NCI-H460 (cell line): ENCODE measurements at places on chromosomes 3 and 15. TPM values are rescaled to one million over a fixed set of nuclear protein-coding genes. Genes with fewer than 3 reads are reported as not detected.

DNA sequence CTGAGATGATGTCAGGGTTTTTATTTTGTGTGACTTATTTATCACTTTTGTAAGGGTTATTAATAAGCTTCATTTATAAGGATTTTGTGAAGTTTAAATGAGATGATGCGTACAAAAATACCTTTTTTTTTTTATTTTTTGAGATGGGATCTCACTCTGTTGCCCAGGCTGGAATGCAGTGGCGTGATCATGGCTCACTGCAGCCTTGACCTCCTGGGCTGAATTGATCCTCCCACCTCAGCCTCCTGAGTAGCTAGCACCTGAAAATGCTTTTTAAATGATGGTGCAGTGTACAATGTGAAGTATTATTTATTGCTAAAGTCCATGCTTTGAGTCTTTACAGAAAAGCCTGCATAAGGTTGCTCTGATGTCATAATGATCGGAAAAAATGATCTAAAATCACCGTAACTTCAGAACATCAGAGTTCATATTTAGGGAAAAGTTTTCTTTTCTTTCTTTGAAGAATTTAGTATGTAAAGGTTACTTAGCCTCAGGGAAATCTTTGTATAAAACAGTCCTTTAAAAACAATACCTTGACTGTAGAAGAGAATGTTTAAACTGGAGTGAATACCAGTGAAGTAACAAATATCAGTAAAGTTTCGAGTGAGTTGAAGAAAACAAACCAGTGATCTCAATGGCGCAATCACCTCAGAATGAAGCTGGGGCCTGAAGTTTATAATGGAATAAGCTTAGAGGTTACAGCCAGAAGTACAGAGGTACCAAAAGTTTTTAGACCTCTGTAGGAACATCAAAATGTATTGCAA, 29.7 kb downstream of the TCF12 start:
- DNase-seq: no peak

DNA sequence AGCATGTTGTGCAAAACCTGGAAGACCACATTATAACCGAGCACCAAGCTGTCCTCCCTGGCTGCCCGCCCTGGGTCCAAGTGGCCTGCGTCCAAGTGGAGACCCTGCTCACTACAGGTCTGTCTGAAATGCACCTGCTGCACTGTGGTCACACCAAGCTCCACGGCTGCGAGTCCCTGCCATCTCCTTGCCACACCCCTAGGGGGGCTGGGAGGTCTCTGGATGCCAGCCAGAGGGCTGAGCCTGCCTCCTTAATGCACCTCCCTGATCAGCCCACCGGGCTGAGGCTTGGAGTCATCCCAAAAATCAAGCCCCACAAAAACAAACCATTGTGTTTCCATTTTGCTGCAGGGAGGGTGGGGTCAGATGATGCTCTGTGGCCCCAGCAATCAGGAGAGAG, 187.1 kb downstream of the MEGF11 start:
- no peak for DNase-seq

DNA sequence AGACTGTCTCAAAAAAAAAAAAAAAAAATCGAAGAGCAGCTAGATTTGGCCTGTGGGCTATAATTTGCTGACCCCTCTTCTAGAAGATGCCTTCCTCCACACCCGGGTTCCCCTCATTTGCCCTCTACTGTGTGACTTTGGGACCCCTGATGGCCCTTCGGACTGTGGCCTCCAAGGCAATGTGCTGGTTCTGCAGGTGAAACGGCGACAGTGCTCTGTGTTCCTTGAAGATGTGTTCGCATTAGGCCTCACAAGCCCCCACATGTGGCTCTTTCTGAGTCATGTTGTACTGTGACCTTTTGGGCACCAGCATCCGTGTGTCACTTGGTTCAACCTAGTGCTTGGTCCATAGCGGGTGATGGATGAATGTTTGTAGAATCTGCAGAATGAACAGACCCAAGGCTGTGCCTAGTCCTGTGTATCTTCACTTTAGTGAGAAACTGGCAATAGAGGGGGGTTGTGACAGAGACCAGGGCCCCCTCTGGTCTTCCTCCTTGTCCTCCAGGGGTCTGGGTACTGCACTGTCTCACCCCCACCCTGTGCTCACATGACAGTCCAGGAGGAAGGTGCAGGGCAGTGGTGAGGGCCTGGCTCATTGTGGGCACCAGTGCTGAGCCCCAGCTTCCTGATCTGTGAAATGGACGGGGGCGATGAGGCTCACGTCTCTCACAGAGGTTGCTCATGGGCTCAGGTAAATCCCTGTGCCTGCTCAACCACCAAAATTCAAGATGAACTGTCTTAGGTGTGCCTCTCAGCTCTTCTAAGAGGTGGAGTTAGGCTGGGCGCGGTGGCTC, 22.7 kb downstream of the GOLGA6L2 start:
- DNase-seq: no peak

GRCh38 chr3:139577909-139578308, 38.4 kb upstream of the RBP1 start:
- no peak for DNase-seq

DNA sequence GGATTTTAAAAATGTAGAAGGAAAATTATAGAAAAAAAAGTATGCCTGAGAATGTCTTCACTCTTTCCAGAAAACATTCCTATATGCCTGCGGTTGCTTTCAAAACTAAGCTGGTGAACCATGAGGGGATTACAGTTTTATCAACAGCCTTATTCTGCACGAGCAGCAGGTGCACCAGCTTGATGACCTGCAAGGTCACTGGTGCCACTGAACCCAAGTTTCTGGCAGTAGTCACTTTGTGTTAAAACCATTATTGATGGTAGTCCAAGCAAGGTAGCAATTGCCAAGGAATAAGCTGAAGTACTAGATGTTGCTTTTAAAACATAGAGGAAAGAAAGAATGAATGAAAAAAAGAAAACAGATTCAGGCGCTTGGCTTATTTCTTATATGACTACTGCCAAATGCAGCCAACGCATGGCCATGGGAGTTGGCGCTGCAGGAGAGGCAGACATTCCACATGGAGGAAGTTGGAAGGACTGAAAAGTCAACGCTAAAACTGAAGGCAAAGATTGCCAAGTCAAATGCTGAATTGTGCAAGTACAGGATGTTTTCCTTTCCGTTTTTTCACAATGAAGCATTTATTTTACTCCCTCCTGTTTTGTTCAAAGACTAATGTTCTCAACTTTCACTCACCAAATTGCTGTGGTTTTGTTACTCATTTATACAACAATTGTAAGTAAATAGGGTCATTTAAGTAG, 601.4 kb downstream of the CADM2 start:
- peak; percentile 29 for DNase-seq

DNA sequence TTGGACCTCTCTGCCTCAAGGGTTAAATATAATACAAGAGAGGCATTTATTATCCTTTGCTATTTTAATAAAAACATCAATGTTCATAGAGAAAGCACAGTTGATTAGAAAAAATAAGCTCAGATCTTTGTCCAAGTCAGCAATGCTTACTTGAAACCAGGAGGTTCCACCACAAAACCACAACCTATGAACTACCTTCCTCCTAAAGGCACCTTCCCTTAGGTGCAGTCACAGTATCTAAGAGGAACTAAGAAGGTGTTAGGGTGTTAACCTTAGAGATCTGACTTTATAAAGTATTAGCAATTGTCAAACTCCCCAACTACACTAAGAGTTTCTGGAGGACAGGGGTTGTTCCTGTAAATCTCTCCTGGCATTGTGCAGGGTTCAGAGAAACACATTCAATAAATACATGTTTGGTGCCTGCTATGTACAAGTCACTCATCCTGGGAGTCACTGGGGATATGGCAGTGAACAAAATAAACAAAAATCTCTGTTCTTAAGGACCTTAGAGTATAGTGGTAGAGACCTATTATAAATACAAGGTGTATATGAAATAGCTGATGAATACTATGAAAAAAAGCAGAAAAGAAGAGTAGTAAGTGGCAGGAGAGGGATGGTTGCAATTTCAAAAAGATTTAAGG, 208.6 kb downstream of the NFKBIZ start:
- DNase-seq: no peak

GRCh38 chr3:59968513-59969045, 918.8 kb upstream of the CFAP20DC start:
- no peak for DNase-seq

GRCh38 chr15:101240358-101240757, 11.5 kb downstream of the CHSY1 start:
- DNase-seq: no peak

- no peak for DNase-seq
These were observed 656 bp downstream of the SLMAP start for GRCh38 chr3:57756528-57757401.

ZBTB38 gene
- total RNA-seq: 252 and 300 TPM in 2 replicates
